ENCODE measurements at places on chromosomes 16 and 17.

DNA sequence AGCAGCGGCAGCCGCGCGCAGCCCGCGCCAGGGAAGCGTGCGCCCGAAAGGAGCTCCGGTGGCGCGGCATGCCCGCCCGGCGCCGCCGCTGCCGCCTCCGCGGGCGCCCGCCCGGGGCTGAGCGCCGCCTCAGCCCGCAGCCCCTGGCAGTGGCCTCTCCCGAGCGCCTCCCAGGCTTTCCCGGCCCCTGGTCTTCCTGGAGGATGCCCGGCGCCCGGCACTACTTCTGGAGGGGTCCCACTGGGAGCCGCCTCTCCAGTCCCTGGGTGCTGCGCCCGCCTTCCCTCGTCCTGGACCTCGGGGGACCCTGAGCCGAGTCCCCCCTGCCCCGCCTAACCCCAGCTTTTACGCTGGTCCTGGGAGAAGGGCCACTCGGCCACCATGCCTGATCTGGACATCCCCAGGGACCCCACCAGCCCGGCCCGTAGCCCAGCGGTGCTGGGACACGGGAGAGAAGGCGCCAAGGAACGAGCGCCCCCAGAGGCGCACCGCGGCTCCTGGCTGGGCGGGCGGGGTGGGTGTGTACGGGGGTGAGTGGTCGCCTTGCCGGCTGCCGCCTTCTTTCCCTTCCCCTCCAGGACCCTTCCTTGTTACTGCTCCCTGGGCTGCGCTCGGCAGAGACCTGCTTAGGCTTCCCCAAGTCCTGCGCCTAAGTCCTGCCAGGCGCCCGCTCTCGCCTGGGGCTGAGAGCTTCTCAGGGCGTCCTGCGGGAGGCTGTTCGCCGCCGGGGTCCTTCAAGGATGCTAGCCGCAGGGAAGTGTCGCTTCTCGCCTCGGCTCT is 704 bp downstream of the ASIC2 start:
- peak; percentile 2 for DNase-seq

GRCh38 chr16:50644729-50645128 is 36.4 kb downstream of the SNX20 start:
- DNase-seq: no peak

DNA sequence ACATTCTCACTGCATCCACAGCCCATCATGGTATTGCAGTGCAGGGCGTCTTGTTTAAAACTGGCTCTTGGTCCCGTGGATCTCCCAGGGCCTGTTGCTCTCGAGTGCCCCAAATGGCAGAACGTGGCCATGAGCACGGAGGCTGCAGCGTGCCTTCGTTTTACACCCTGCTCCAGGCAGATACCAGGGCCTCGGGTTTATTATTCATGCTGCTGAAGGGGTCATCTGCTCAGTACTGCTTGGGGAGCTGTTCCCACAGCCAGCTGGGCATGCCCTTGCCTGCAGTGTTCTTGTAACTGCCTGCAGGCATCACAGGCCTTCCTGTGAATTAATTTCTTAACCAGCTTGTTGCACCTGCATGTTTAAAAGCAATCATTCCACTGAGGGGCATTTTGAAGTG is 129.7 kb upstream of the CHMP6 start:
- peak; percentile 27 for DNase-seq

DNA sequence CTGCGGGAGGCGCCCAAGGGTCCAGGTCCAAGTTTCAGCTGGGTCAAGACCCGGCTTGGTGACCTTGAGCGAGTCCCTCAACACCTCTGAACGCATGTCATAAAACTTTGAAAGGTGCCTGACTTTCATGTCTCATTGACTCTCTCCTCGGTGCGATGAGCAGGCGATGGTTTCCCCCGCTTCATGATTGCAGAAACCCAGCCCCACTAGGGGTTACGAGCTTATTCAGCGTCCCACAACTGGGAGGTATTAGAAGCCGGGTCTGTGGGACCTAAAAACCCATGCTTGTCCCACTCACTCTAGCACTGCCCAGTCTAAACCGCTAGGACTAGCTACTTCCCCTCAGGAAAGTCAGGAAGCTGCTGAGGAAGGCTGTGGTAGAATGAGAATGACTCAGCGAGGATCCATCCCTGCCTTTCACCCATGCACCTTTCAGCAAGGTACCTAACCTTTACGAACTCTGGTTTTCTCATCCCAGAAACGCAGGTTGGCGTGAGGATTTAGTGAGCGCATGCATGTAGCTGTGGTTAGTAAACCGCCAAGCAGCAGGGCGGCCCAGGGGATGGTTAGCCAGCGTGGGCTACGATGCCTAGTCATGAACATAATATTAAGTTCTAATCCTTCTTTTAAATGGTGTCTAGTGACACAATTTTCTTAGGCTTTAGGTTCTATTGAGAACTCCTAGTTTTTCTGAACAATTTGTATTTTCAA is 26.2 kb upstream of the RFFL start:
- no peak for DNase-seq

DNA sequence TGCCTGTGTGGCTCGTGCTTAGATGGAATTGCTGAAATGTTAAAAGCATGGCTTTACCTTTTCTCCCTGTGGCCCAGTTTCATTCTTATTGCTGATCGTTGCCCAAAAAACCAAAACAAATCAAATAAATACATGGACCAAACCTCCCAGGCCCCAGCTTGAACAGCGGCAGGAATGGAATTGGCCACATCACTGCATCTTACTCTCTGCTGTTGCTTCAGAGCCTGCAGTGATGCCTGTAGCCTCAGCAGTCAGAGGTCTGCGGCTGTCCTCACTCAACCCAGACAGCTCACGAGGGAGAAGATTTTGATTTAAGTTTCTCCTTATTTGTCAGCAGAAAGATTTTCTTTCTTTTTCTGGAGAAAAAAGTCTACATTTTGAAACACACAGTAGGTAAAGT is 91.5 kb downstream of the NPIPB11 start:
- no peak for DNase-seq

GRCh38 chr17:77444984-77445759 is 304.4 kb downstream of the SEC14L1 start:
- no peak for DNase-seq

DNA sequence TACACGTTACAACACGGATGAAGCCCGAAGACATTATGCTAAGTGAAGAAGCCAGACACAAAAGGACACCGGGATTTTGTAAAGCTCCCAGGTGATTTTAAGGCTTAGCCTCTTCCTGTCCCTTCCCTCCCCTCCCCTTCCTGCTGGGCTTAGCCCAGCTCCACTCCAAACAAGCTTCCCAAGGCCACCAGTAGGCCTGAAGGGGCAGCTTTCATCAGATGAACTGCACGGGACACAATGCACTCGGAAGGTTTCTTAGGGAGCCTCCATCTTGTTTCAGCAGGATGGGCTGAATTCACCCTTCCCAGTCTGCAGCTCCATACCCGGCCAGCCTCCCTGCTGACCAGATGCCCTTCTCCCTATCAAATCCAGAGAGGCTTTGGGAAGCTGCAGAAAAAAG is 10.4 kb downstream of the MEFV start:
- DNase-seq: no peak

- DNase-seq: no peak
Observed at GRCh38 chr17:46986366-46986765, 7.3 kb upstream of the RPRML start.

DNA sequence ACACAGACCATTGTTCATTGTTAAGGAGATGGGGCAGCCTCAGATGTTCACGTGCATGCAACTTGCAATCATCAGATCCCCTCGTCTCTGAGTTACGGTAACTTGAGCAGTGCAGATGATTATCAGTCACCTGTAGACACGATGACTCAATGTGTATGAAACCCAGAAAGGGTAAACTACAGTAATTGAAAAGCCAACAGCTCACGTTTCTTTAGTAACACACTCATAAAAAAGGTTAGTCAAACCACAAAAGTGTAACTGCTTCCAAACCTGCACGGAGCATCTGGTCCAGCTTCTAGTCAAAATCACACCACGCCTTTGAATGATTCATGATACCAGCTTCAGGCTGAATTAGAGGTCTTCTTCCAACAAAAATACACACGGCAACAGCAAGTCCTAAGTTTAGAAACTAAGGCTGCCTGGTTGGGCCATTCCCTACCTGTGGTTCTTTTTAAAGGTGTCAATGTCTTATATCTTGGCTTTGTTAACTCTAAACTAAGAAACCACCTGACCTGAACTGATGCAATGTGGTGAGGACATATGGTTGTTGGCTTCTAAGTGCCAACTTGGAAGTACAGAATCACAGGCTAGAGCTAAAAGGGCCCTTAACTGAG is 32.3 kb downstream of the GRB7 start:
- DNase-seq: peak; percentile 9

DNA sequence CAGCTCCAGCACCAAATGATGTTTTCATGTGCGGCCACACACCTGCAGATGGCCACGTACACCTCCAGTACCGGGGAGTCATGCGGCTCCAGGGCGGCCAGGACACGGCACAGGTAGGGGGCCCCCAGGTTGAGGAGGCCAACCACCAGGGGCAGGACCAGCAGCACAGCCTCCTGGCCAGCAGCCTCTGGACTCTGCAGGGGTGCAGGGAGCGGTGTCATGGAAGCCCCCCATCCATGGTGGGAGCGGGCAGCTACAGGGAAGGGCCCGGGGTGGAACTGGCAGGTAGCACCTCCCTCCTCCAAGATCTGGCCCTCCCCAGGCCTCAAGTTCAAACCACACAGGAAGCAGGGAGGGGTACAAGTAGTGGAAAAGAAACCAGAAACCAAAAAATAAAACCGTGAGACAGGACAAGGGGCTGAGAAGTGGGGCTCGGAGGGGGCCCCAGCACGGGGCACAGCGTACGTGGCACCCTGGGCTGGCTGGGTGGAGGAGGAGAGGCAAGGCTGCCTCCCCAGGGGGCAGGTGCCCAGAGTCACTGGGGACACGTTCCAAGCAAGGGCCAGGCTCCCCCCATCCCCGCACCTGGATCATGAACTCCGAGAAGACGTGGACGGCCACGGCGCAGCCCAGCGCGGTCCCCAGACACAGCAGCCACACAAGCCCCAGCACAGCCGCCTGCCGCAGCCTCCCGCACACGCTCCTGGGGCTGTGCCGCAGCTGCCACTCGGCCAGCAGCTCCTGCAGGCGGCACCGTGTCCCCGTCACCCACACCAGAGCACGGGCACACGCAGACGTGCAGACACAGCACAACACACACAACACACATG is 7.4 kb downstream of the TMC6 start:
- no peak for DNase-seq

DNA sequence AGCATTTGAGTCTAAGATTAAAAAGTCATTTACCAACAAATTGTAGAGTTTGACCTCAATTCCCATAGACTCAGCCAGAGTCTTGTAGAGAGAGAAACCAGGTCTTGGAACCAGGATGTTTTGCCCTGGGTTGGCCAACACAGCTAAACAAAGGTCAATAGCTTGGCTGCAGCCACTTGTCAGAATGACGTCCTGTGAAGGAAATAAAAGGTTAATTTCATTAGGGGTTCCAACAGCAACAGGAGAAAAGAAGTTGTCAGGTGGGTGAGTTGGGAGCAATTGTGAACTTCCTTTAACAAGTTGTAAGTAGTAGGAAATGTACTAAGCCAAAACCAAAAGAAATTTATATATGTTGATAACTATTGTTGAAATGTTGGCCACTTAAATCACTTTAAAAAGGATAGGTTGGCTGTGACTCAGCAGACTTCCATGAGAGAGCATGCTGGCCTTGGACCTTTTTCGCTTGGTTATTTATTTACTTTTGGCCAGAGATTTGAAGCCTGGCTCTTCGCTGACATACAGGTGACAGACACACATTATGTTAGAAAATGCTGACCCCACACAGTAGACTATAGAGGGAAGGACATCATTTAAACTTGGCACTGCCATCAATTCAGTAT is 4.3 kb downstream of the TAT start:
- DNase-seq: no peak

- DNase-seq: no peak
Observed at GRCh38 chr16:75043175-75043895, 44.5 kb downstream of the ZNRF1 start.

GRCh38 chr16:72404299-72404698 is 232.3 kb upstream of the PMFBP1 start:
- no peak for DNase-seq

DNA sequence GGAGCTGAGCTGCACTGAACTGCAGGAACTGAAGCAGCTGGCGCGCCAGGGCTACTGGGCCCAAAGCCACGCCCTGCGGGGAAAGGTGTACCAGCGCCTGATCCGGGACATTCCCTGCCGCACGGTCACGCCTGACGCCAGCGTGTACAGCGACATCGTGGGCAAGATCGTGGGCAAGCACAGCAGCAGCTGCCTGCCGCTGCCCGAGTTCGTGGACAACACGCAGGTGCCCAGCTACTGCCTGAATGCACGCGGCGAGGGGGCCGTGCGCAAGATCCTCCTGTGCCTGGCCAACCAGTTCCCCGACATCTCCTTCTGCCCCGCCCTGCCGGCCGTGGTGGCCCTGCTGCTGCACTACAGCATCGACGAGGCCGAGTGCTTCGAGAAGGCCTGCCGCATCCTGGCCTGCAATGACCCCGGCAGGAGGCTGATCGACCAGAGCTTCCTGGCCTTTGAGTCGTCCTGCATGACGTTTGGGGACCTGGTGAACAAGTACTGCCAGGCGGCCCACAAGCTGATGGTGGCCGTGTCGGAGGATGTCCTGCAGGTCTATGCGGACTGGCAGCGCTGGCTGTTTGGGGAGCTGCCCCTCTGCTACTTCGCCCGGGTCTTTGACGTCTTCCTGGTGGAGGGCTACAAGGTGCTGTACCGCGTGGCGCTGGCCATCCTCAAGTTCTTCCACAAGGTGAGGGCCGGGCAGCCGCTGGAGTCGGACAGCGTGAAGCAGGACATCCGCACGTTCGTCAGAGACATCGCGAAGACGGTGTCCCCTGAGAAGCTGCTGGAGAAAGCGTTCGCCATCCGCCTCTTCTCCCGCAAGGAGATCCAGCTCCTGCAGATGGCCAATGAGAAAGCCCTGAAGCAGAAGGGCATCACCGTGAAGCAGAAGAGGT is 17.3 kb upstream of the ATP6V0C start:
- no peak for DNase-seq

GRCh38 chr16:84119368-84119767 is 2.6 kb upstream of the MBTPS1 start:
- no peak for DNase-seq

GRCh38 chr17:72667096-72668063 is 425.1 kb downstream of the SLC39A11 start:
- DNase-seq: no peak

DNA sequence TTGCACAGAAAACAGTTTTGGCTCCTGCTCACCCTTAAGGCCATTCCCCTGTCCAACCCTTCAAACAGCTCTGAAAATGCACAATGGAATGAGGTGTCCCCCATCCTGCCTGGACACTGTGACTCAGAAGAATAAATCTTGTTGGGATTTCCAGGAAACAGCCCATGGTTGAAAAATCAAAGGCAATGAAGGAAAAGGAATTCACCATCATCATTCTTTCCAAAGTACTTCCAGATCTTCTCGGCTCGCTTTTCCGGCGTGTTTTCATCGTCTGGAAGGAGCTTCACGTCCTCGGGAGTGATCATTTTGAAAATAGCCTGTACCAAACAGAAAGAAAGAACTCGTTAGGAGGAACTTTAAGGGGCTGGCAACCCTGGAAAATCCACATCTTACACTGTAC is 4.3 kb downstream of the RCVRN start:
- DNase-seq: no peak

Measured in NCI-H187 (cell line).